ENCODE measurements at places on chromosomes 4 and X. TPM values are rescaled to one million over a fixed set of nuclear protein-coding genes. Genes with fewer than 3 reads are reported as not detected.

The MAGEC3 gene
- total RNA-seq, result not detected

The TCEANC gene
- 2.6 TPM for total RNA-seq

The CT45A10 gene
- total RNA-seq, result not detected

The PLRG1 gene
- total RNA-seq, result 60.5 TPM

The APELA gene
- not detected for total RNA-seq

The PNMA5 gene
- total RNA-seq, result not detected

The TCP11X2 gene
- total RNA-seq, result not detected

The C4orf51 gene
- not detected for total RNA-seq

The PCSK1N gene
- 0.44 TPM for total RNA-seq

The SORCS2 gene
- 1.9 TPM for total RNA-seq

The CLIC2 gene
- 3.0 TPM for total RNA-seq

The MAGIX gene
- 7.2 TPM for total RNA-seq

The PPARGC1A gene
- 1.2 TPM for total RNA-seq

The ZFX gene
- 88.0 TPM for total RNA-seq

All from esophagus squamous epithelium (tissue), 5 donors.